ENCODE measurements at places on chromosomes 12 and 14.

GRCh38 chr12:3809357-3810015 lies 56.6 kb upstream of the CRACR2A start:
- no peak for DNase-seq

DNA sequence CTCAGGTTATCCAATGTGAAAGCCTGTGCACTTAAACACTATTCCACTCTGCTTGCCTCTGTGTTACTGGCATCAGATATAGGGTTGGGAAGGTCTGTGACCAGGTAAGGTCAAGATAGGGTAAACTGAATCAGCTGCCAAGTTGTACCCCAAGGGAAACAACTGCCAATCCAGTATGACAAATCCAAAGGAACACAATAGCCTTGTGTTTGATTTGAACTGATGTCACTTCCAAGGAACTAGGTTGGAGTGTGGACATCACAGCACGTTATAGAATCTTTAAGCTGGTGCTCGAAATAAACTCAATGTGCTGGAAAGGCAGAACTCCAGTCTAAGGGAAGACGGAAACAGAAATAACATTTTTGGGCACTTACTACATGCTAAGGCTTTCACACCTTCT lies 223.4 kb upstream of the BTG1 start:
- DNase-seq: no peak

DNA sequence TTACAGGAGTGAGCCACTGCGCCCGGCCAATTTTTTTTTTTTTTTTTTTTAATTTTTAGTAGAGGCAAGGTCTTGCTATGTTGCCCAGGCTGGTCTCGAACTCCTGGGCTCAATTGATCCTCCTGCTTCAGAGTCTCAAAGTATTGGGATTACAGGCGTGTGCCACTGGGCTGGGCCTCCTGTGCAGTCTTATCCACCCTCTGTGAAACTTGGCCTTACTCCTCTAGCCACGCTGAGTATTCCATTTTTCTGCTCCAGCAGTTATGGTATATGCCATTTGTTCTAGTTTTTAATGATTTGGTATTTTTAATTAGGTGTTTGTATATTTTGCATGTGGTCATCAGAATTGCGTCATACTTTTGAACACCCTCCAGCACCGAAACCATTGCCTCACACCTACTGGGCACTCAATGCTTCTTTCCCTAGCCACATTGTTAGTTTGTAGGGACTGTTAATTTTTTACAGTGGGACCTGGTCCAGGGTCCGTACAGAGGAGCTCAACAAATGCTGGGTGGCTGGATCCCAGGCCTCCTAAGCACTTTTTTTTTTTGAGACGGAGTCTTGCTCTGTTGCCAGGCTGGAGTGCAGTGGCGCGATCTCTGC lies 11.4 kb downstream of the RIOX1 start:
- DNase-seq: no peak

DNA sequence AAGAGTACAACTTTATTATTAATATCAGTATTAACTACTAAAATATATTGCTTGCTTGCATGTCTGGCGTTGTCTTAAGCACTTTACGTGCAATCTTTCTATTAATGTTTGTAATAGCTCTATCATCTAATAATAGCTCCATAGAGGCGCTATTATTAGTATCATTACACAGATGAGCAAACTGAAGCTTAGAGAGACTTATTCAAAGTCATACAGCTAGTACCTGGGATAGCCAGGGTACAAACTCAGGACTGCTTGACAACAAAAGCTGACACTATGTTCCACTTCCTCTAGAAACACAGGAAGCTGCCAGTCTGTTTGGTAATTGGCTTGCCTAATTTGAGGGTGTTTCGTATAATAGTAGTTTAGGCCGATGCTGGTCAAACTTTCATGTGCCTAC lies 523.2 kb downstream of the RMST start:
- DNase-seq: no peak

- DNase-seq: no peak
Observed at GRCh38 chr12:92860521-92860920, 68.6 kb downstream of the EEA1 start.

- no peak for DNase-seq
Observed at GRCh38 chr12:81077686-81078441, at the start of gene ACSS3. TSS of gene ACSS3 (plus strand) at chr12:81078079. CDS start at chr12:81078121, 42 bp downstream.

DNA sequence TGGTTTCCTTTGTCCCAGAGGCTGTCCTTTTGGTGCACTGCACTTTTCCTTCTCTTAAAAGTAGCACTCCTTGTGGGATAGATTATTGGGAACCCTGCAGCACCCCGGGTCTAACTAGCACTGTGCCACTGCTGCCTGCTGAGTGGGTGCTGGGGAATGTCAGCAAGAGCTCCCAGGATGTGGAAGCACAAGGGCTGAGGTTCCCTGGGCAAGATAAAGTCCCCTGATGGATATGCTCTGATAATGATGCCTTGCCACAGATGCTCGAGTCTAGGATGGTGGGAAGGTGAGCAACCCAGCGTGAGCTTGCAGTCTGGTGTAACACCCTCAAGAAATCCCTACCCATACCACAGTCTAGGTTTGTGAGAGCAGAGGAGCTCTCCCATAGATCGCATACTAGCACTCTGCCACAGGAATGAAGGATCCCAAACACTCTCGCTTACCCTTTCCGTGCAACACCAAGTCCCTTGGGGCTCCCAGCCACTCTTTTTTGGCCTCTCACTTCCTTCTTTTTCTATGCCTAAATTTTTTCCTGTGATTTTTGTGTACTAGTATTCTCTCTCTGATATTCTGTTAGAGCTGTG lies 32.6 kb downstream of the USP15 start:
- DNase-seq: no peak

GRCh38 chr14:62711351-62712023 lies 333.8 kb downstream of the KCNH5 start:
- no peak for DNase-seq

DNA sequence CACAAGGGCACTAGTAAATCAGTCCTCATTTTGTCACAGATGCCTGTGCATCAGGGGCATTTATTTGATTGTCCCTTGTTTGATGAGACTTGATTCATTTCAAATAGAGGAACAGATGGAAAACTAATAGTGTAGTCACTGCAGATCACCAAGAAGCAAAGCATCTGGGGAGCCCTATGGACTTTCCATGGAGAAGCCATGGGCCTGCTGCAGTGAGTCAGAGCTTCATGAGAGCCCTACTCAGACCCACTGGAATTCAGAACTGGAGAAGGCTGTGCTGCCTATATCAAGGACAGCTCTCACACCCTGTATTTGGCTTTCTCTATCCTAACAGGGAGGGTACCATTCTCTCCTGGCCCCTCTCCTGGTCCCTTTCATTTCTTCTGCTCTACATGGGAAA lies 126.2 kb downstream of the GRIP1 start:
- DNase-seq: no peak

DNA sequence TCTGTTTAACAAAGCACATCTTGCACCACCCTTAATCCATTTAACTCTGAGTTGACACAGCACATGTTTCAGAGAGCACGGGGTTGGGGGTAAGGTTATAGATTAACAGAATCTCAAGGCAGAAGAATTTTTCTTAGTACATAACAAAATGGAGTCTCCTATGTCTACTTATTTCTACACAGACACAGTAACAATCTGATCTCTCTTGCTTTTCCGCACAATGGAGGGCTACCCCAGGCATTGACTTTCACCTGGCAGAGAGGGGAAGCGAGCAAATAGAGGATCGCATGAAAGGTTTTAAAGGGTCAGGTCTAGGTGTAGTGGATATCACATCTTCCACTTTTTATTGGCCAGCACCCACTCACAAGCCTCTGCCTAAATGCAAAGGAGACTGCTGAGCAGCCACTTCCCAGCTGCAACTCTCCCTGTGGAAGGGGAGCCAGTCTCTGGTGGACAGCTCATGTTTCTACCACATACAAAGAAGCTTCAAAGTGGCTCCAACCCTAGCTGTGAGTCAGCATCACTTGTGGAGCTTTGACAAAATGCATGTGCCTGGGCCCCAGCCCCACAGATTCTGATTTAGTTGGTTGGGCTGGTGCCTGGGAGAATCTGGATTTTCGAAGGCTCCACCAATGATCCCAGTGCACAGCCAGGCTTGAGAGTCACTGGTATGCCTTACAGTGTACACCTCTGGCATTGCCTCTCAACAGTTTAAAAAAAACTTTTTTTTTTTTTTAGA lies 7.2 kb upstream of the FNTB start:
- DNase-seq: no peak

- DNase-seq: no peak
Observed at GRCh38 chr14:21921453-21921852, 247.8 kb upstream of the OR4E1 start.

- DNase-seq: no peak
Observed at GRCh38 chr12:1695886-1696670, 5.2 kb downstream of the ADIPOR2 start.

GRCh38 chr12:110683888-110684287 lies 5.0 kb downstream of the HVCN1 start:
- no peak for DNase-seq

GRCh38 chr12:81439344-81439743 lies 319.8 kb downstream of the PPFIA2 start:
- DNase-seq: no peak

- no peak for DNase-seq
Observed at GRCh38 chr14:34052658-34053014, 101.8 kb upstream of the EGLN3 start.

- DNase-seq: peak; percentile 88
Observed at GRCh38 chr12:56158029-56158925, at the start of gene MYL6. TSS of gene MYL6 (plus strand) at chr12:56158359. CDS start at chr12:56158402, 43 bp downstream.

DNA sequence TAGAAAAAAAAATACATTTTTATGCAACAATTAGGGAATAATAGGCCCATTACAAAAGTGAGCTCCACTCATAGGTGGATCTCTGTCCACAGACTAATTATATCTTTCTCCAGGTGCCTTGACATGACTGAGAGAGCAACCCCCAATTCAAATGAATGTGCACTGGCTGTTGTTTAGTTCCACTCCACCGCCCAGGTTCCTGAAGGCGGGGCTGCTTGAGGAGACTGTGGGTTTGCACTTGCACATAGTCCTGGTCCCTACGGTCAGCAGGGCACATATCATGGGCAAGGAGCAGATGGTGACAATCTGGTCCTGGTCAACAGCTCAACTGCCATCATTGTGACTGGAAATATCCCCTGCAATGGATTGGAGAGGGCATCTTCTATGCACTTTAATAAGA lies 195.6 kb upstream of the PWP1 start:
- DNase-seq: no peak

GRCh38 chr14:105884808-105885281 lies 358.5 kb downstream of the TMEM121 start:
- DNase-seq: no peak

All from activated CD4-positive, alpha-beta T cell treated with anti-CD3 and anti-CD28 coated beads for 24 hours (primary cell).